ENCODE measurements at places on chromosomes 12 and 14. TPM values are rescaled to one million over a fixed set of nuclear protein-coding genes. Genes with fewer than 3 reads are reported as not detected.

GRCh38 chr12:2683283-2684025 lies 111.3 kb upstream of the FKBP4 start:
- DNase-seq = no peak

GRCh38 chr12:132507656-132508490 lies 17.9 kb downstream of the FBRSL1 start:
- DNase-seq = no peak

P2RX2 gene
- not detected for total RNA-seq

DNA sequence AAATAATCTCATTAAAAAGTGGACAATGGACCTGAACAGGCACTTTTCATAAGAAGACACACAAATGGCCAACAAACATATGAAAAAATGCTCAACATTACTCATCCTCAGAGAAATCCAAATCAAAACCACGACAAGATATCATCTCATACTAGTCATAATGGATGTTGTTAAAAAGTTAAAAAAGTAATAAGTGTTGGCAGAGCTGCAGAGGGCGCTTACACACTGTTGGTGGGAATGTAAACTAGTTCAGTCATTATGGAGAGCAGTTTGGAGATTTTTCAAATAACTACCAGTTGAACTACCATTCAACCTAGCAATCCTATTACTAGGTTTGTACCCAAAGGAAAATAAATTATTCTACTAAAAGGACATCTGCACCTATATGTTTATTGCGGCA lies 47.2 kb downstream of the FOXG1 start:
- DNase-seq = peak; percentile 36

- DNase-seq = peak; percentile 25
These were observed 4.4 kb downstream of the CACNA1C start for GRCh38 chr12:2057041-2057794.

All from LHCN-M2 (cell line).